Bone marrow (tissue), 2 donors: ENCODE measurements at places on chromosomes 2 and 18.

- DNase-seq, result no peak
These were observed 110.2 kb upstream of the PIEZO2 start for GRCh38 chr18:11259469-11260150.

- no peak for DNase-seq
These were observed 258.0 kb downstream of the CNTNAP5 start for GRCh38 chr2:124283096-124283495.

DNA sequence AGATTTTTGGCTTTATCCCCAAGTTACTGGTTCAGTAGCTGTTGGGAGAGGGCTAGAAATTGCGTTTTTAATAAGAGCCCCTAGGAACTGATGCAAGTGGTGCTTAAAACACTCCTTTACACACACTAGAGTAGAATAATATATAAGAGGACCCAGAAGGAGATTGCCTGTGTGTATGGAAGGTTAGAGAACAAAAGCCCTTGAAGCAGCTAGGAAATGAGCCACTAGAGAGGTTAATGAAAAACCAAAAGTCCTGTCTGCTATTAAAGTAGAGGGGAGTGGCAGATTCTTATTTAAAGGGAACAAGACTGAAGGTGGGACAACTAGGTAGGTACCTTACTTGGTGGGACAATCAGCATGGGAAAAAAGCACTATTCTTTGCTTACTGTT is 14.4 kb upstream of the SLC39A10 start:
- DNase-seq, result no peak

GRCh38 chr2:160433466-160434140 is 60.0 kb downstream of the RBMS1 start:
- no peak for DNase-seq

- no peak for DNase-seq
These were observed 61.7 kb downstream of the CD226 start for GRCh38 chr18:69885841-69886531.

DNA sequence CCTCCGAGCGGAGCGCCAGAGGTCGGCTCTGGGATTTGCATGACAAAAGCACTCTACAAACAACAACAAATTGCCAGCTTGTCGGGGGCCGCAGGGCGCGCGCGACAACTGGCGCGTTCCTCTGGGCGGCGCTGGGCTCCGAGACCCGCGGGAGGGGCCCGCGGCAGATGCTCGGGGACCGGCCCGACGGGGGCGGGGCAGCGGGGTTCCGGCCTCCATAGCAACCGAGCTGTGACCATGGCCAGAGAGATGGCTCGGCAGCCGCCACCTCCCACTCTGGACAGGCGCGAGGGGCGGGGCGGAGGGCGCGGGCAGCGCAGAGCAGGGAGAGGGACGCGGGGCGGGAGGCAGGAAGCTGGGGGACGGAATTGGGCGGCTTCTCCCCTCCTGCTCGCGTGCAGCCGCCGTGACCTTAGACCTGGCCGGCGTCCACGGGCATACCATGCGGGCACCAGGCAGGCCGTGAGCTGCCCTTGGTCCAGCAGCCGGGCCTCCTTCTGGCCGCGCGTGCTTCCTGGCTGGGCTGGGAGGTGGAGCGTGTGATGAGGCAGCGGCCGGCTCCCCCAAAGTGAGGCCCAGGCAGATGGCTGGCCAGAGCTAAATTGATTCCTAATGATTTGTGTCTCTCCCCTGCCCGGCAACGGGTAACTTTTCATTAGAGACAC is 171.5 kb downstream of the CELF4 start:
- DNase-seq, result no peak

- no peak for DNase-seq
These were observed 61.8 kb upstream of the LAPTM4A start for GRCh38 chr2:20113004-20113796.

DNA sequence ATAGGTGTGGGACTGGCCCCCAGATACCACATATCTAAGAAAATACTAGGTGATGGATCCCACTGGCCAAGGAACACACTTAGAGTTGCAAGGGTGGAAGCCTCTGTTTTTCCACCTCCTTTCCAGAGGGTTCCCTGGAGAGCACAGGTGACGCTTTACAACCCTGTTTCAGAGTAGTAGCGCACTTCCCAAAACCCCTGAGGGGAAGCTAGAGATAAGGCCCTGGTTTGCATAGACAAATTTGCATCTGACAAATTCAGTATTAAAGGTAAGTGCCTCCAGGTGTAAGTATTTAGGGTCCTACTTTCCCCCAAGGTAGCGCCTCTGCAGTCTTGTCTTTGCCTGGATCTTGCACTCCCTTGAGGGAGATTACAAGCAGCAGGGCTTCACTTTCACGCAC is 474 bp upstream of the CERKL start:
- DNase-seq, result no peak

DNA sequence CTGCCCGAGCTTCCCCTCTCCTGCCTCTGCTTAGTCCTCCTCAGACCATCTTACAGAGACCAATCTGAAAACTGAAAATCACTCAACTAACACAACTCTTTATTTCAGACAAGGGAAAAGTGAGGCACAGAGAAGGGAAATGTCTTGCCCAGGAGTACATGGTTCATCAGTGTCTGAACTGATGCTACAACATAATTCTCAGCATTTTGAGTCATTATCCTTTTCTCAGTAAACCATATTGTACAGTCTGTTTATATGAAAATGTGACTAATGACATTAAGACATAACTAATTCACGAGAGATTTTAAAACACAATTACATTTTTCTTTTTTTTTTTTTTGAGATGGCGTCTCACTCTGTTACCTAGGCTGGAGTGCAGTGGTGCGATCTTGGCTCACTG is 62.7 kb downstream of the ITSN2 start:
- no peak for DNase-seq

GRCh38 chr2:67667054-67667908 is 270.1 kb downstream of the ETAA1 start:
- no peak for DNase-seq

DNA sequence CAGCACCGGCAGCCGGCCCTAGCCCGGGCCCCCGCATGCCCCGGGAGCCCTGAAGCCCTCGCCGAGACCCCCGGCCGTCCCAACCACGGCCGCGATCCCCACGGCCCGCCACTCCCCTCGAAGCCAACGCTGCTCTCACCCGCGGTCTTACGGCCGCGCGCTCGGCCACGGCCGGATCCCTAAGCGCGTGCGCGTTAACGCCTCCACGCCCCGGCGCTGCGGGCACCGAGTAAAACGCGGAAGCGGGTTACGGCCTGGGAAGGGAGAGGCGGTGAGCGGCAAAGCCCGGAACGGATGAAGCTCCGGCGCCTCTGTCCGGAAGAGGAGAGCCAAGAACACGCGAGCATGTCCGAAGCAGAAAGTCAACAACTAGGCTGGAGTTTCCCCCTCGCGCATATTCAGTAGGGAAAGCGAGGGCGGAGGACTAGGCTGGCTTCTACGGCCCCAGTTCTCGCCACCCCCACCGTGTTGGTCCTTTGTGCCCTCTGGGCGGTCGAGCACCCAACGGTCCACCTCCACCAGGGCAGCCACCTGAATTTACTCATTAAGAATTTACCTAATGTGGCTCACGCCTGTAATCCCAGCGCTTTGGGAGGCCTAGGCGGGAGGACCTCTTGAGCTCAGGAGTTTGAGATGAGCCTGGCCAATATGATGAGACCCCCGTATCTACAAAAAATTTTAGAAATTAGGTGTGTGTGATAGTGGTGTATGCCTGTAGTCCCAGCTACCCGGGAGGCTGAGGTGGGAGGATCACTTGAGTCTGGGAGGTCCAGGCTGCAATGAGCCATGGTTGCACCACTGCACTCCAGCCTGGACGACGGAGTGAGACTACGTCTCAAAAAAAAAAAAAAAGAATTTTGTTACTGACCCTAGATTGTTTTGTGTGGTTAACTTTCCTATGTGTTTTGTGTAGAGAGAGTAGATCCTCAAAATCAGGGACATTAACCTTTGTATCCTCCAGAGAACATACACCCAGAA is at the start of gene KANSL3:
Gene KANSL3, minus strand, starts transcription at position 169 of the 978 bp plus-strand sequence. CDS start 1,177 bp downstream, outside the sequence.
- peak; percentile 94 for DNase-seq

- no peak for DNase-seq
These were observed 217.6 kb upstream of the TANK start for GRCh38 chr2:160942476-160943142.

GRCh38 chr18:39845631-39846030 is 2109.4 kb upstream of the PIK3C3 start:
- DNase-seq, result no peak

GRCh38 chr2:144348846-144349245 is 171.1 kb downstream of the ZEB2 start:
- no peak for DNase-seq

DNA sequence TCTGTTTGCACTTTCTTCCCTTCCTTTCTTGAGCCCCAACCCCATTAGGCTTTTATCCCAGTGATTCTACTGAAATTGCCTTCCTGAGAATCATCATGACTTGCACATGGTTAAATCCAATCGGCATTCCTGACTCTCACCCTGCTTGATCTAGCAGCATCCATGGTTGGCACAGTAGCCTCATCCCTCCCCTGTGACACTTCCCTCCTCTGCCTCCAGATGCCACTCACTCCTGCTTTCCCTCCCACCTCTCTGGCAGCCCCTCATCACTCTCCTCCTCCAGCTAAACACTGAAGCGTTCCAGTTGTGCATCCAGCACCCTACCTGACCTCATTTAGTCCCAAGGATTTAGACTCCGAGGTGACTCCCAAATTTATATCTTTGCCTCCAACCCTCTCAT is 114.7 kb downstream of the GALNT14 start:
- DNase-seq, result no peak

GRCh38 chr18:10201659-10202058 is 252.8 kb upstream of the APCDD1 start:
- DNase-seq, result no peak

- DNase-seq, result no peak
These were observed 233.9 kb downstream of the SLC4A3 start for GRCh38 chr2:219861307-219861706.

DNA sequence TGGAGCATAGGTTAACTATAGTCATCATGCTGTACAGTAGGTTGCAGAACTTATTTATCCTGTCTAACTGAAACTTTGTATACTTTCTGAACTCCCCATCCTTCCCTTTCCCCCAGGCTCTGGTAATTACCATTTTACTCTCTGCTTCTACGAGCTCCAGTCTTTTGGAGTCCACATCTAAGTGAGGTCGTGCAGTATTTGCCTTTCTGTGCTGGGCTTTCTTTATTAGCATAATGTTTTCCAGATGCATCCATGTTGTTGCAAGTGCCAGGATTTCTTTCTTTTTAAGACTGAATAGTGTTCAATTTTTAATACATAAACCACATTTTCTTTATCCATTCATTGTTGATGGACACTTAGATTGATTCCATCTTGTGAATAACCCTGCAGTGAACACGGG is 464.1 kb downstream of the TGIF1 start:
- no peak for DNase-seq

GRCh38 chr2:205696331-205696926 is 14.1 kb downstream of the NRP2 start:
- no peak for DNase-seq

DNA sequence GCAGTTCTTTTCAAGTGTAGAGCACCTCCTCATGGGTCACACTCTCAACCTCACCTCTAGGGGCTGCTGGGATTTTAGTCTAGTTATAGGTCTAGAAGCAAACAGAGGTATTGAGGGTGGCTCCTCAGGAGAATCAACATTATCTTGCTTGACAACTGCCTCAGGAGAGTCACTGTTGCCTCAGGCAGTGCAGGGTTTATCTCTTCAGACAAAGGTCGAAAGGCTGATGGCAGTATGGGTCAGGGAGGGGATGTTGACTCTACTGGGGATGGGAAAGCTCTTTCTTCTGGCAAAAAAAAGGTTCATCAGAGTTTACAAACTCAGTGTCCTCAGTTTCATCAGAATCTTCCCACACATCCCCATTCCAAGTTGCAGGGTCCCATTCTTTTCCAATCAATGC is 24.0 kb downstream of the DTNA start:
- DNase-seq, result no peak

DNA sequence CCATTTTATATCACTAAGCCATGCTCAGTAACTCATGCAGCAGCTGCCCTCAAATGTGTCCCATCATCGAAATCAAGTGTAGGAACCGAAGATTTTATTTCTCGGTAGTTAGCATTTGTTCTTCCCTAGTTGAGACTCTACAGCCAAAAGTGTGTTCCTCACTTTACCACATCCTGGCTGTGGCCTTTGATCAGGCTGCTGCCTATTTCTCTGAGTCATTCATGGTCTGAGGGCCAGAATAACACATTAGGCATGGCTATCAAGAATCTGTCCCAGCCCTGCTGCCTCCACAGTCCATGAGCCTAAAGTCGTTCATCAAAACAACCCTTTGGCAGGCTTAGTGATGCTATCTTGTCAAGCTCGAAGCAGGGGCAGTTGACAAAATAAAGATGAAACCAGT is 300.1 kb downstream of the TDRD15 start:
- DNase-seq, result no peak

DNA sequence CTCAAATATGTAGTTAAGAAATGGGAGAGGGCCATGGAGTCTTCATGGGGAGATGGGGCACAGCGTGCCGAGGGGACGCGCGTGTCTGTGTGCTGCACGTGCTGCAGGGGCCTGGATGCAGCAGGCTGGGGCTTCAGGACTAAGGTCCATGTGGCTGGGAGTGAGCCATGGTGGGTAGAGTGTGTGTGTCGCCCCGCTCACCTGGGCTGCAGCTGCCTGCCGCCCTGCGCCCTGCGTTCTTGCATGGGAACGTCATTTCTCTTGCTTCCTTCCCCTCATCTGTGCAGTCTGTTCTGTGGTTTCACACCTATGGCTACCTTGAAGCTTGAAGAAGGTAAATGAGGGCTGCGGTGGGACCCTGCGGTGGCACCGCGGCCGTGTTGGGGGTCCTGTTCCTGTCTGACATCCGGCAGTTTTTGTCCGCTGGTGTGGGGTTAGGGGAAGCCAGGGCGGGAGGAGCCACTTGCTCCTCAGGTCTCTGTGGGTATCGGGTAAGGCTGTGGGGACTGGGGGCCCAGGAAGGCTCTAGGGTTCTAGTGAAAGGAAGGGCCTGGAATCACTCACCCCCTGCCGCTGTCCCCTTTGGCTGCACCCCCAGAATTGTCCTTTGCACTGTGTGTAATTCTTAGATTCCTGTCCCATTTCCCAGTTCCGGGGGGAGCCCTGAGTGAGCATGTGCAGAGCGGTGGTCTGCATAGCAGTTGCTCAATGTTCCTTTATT is 54.1 kb upstream of the HS6ST1 start:
- DNase-seq, result no peak

DNA sequence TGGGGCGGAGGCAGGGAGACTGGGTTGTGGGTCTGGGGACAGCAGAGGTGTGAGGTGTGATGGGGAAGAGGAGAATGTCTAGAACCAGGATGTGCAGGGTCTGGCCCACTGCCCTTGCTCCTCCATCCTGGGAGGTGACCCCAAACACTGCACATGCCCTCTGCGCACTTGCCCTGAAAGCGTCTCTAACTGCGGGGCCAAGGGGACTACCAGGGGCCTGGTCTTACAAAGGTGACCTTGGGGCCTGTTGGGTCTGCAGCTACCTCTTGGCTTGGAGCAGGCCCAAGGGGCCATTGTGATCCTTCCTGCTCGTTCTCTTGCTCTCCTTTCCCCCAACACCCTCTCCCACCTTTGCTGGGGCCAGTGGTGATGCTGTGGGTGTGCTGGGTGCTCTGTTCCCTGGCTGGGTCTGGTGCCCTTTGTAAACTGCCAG is 48.0 kb upstream of the FAHD2A start:
- DNase-seq, result no peak

DNA sequence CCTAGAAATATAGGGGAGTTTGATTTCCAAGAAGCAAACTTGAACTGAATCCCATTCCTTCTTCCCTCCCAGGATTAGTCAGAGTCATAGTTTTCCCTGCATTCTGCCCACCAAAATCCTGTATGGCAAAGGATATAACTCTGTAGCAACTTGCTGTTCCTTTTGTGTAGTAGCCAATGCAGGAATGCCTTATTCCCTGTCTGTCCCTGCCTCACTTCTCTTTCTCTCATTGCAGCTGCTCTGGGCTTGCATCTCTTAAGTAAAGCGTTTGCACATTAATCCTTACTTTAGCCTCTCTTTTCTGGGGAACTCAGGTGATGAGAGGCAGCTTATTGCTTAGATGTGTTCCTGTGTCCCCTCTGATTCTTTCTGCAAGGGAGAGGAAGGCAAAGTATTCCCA is 333.1 kb upstream of the VWC2L start:
- no peak for DNase-seq
